Omental fat pad (tissue), 4 donors: ENCODE measurements at places on chromosomes 7 and 10.

DNA sequence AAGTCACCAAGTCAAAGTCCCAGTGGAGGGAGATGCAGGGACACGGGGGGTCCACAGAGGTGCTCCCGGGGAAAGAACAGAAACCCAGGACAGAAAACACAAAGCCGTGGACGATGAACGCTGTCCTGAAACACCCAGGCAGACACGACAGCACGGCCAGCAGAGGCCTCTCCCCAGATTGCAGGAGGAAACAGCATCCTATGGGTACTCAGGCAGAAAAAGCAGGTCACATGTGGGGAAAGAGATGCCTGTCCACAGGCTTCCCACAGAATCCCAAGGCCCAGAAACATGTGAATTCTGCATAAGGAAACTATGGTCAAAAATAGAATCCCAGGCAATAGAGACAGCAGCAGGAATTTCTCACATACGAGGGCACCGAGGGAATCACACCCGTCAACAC is 53.6 kb upstream of the ADGRA1 start:
- no peak for DNase-seq

DNA sequence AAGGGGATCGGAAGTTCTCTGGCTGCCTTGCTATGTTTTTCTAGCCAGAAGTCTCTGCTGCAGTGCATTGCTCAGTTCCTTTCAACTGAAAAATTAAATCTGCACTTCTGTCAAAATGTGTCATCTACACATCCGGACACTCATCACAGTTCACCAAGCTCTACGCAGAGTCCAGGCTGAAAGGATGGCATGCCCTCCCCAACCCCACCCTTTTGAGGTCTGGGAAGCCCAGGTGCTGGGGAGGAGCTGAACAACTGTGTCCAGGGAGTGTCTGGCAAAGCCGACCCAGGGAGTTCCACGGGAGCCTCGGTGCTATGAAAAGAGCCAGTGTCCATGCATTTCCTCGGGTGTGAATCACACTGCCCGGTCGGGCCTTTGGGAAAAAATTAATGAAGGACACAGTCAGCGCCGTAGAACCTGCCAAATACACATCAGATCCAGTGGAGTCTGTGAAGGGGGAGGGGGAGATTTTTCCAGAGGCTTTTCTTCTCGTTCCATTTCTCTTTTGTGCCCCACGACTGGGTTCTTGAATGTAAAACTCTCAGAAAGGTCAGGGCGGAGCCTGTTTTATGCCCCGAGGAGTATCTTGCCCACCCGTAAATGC is 757 bp upstream of the PALS2 start:
- peak; percentile 31 for DNase-seq

DNA sequence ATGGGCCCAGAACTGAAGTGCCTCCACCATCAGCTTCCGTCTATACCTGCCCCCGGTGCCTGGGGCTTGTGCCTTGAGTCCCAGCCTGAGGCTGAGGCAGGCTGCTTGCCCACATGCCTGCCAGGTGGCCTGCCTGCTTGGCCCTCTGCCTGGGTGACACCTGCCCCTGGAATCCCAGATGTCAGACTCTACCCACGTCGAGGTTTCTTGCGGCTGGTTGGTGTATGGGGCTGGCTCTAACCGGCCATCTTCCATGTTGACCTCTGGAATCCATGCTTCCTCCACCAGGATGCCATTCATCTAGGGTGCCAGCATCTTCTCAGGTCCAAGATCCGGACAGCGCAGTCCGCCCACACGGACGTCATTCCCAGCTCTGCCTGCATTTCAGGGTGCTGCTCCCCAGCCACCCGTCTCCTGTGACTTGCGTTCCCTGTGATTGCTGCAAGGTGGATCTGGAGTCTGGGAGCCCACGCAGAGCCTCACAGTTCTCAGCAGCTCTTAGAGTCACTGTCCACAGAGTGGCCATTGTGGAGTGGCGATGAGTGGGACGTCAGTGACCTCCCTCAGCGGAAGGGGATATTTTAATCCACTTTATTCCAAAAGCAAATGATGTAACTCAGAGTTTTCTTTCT is 298.1 kb downstream of the TCERG1L start:
- no peak for DNase-seq

- no peak for DNase-seq
These were observed 22.8 kb upstream of the TARP start for GRCh38 chr7:38296059-38296857.

GRCh38 chr7:158003441-158004122 is 584.0 kb downstream of the PTPRN2 start:
- DNase-seq: no peak

DNA sequence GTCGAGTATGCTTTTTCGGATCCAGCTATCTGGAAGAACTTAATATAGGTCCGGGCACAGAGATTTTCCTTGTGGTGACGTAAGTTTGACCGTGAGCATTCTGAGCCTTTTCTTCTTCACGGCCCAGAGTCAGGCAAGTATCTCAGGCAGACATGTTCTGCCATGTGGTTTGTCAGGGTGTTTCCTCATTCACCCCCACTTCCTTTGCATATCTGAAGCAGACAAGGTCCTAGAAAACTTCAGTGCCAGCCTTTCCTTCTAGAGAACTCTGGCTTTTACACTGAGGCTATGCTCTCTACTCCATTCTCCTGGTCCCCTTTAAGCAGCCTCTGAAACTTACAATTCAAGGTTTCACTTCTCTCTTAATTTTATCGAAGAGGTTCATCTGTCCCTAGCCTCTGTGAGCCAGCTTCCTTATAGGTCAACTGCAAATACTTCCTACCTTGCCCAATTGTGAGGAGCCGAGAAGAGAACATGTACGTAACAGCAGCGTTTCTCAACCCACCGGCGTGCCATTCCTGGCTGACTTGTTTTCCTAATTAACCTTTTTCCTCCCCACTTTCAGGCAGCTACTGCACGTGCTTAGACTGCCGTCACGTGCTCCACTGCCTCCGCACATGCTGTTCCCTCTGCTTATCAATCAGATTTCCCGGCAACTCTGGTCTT is 47.3 kb downstream of the CDCA7L start:
- DNase-seq: no peak
